OCI-LY7 (cell line): ENCODE measurements at places on chromosomes 1 and 21. TPM values are rescaled to one million over a fixed set of nuclear protein-coding genes. Genes with fewer than 3 reads are reported as not detected.

DNA sequence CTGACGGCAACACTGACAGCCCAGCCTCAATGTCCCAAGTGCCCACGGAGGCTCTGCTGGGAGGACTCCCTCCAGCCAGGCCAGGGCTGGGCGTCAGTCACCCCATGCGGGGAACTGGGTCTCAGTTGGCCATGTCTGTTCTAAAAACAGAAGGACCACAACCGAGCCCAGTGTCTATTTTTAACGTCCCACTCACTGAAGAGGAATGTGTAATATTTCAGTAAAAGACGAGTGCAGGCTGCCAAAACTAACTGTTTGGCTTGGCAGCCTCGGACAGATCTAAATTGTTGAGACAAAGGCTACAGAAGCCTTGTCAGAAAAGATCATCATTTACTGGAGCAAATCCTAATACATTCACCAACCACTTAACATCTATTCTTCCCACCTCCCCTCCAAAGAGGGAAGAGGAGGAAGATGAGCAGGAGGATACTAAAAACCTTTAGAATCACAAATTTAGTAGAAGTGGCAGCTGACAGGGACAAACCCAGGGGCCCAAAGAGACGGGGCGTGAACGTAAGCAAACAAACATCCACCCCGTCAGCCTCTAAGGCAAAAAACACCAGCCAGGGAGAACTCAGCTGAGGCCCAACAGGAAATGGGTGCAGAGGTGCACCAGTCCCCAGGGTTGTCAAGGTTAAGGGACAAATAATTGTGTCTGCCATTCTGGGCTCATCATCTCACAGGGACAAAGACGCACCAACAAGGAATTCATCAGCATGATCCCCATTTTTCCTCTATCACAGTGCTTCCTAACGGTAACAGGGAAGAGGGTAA lies 18.7 kb downstream of the C1orf198 start:
- DNase-seq = no peak

- no peak for DNase-seq
These were observed 20.2 kb upstream of the MTR start for GRCh38 chr1:236774926-236775325.

The PRKCZ gene
- 10.0 and 13.0 TPM in 2 replicates for total RNA-seq

The PTGFR gene
- not detected in 2 replicates for total RNA-seq

The CHI3L2 gene
- total RNA-seq = 88.7 and 95.4 TPM in 2 replicates

The MCM3AP gene
- 146 and 166 TPM in 2 replicates for total RNA-seq

The PHLDA3 gene
- not detected in 2 replicates for total RNA-seq
